Spinal cord (tissue), 10 donors: ENCODE measurements at places on chromosomes 4 and X.

DNA sequence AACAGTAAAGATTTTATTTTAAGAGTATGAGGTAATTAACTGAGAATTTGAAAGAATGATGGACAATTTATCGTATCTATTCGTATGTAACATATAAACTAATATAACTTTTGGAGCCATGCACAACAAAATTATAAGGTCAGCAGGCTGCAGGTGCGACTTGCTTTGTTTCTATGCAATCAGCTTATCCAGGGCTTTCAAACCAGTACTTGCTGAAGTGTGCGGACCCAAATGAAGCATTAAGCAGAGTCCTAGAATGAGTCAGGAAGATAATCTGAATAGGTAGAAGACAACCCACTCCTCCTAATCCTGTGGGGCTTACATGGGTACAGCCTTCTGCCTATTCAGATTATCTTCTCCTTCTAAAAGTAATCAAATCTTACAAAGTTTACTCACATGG, 2.1 kb downstream of the NSD2 start:
- no peak for DNase-seq

GRCh38 chrX:10367406-10367805, 210.6 kb downstream of the CLCN4 start:
- no peak for DNase-seq

DNA sequence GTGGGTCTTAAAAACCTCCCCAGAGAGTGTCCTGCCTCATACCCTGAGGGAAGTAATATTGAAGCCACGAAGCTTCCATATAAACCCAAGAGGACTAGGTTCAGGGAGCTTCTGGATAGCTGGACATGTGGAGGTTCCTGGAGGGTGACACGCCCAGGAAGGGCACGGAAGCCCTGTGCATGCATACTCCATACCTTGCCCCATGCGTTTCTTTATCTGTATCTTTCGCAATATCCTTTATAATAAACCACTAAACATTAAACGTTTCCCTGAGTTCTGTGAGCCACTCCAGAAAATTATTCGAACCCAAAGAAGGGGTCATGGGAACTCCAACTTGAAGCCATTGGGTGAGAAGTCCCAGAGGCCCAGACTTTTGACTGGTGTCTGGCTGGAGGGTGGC, 45.7 kb upstream of the HPF1 start:
- no peak for DNase-seq

- no peak for DNase-seq
Observed at GRCh38 chr4:55530691-55531090, 16.0 kb downstream of the CLOCK start.

GRCh38 chr4:127809173-127809800, 27.2 kb downstream of the HSPA4L start:
- no peak for DNase-seq

DNA sequence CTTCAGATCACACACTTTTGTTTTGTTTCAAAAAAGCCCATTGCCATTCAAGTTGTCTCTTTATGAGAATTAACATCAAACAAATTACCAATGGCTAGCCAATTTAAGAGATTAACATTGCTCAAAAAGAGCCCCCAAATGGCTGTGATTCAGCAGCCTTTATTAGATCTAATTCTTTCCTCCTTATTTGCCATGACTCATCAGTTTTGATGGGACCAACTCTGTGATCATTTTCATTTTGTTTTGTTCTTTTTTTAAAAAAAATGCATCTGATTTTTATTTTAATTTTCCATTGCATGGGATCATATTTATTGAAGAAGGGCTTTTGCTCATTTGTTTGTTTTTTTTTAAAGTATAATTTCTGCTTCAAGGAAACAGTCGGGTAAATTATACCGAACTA, 161.6 kb upstream of the FRMPD4 start:
- DNase-seq, result no peak

DNA sequence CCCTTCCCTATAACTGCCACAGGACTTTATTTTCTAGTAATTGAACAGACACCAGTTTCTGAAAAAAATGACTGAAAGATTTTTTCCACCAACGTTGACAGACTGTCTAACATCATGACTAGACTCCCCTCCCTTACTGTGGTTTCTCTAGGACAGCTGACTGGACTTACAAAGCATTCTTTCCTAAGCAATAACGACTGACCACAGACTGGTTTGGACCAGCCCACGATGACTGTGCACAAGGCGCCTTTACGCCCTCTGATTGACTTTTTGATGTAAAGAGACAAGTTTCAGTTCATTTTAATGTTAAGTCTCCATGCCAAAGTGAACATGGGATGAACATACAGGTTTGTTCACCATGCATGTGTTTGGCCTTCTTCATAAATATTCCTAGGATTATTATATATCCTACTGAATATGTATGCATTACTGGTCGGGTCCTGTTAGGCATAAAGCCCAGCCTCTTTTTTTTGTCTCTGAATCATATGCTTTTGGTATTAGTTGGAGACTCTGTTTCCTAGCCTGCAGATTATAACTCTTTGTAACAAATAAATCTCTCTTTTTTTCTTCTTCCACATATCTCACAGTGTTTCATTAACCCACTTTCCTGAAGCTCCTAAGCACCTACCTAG, 50.5 kb upstream of the UGT2B4 start:
- no peak for DNase-seq

DNA sequence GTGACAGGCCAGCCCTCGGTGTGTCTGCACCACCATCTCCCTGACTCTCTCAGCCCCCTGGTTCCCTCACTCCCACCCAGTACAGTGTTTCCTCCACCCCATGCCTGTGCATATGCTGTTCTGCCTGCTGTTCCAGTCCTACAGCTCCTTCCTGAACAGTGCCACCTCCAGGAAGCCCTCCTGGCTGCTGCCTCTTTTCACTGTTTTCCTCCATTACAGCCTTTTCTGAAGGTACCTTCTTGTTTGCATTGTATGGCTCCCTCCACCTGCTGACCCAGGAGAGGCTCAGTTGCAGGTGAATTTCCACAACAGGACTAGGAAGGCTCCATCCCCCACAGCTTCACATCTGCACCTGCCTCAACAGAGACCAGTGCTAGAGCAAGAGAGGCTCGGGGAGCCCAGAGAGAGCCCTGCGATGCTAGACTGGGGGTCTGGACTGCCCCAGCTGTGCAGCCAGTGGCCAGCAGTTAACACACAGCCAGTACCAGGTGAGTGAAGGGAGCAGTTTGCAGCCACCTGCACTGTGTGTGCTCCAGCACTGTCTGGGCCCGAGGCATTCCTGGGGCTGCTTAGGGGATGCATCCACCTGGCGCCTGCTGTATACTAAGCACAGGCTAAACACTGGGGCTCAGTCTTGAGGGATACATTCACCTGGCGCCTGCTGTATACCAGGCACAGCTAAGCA, 92.0 kb downstream of the ADRA2C start:
- no peak for DNase-seq

- DNase-seq, result no peak
Observed at GRCh38 chrX:55867181-55867651, 149.7 kb downstream of the RRAGB start.

DNA sequence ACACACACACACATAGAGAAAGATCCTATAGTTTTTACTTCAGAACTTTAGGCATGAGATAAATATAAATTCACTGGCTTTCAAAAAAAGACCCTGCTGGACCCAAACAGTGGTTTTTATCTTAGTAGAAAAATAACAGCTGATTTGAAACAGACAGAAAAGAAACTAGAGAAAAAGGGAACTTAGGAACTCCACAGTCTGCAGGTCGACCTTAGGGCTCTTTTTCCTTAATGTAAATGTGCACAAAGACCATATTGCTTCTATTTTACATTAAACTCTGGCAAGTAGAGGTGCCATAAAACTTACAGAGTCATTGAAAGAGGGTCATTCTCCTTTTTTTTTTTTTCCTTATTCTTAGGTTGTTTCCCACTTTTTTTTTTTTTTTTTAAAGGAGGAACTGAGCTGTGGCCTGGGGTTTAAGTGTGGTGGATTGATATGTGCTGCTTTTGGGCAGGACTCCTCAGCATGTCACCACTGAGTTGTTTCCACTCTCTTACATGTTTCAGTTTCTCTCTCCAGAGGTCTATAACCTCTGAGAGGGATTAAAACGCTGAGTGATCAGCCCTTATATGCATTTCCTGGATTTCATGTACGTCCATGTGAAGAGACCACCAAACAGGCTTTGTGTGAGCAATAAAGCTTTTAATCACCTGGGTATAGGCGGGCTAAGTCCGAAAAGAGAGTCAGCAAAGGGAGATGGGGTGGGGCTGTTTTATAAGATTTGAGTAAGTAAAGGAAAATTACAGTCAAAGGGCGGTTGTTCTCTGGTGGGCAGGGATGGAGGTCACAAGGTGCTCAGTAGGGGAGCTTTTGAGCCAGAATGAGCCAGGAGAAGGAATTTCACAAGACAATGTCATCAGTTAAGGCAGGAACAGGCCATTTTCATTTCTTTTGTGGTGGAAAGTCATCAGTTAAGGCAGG, 70.8 kb upstream of the PACRGL start:
- no peak for DNase-seq

- DNase-seq, result no peak
Observed at GRCh38 chrX:153924149-153924861, 1.8 kb downstream of the ARHGAP4 start.

- DNase-seq, result no peak
Observed at GRCh38 chrX:23317799-23318724, 16.6 kb upstream of the PTCHD1 start.

DNA sequence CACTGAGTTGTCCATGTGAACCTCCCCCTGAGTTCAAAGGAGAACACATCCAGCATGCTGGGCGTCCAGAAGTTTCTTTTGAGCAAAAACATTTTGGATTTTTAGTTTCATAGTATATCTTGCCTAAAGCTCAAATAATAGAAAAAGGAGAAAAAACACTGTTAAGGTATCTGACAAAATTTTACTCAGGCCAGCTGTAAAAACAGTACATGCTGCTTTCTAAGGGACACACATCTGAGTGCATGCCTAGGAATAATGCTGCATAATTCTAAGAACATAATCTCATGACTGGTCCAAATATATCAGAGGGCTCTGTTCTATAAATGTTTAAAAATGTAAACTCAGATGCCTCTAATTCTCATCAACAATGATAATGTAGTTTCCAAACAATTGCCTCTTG, 561.3 kb upstream of the INTU start:
- DNase-seq, result peak; percentile 34

DNA sequence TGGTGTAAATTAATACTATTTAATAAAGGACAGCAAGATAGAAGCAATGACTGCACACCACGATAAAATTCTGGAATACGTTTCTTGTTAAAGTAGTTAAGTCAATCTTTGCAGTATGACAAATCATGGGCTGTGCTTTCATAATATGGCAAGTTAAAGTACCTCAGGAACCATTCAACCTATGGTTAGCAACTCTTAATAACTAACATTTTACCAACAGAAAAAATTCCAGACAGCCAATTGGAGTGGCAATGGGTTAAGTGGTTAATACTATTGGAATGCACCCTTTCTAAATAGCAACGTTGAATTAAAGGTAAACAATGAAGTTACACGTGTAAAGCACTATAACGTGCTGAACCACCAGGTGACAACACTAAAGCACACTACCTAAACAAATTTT, 72.4 kb upstream of the ZCCHC13 start:
- DNase-seq, result no peak

DNA sequence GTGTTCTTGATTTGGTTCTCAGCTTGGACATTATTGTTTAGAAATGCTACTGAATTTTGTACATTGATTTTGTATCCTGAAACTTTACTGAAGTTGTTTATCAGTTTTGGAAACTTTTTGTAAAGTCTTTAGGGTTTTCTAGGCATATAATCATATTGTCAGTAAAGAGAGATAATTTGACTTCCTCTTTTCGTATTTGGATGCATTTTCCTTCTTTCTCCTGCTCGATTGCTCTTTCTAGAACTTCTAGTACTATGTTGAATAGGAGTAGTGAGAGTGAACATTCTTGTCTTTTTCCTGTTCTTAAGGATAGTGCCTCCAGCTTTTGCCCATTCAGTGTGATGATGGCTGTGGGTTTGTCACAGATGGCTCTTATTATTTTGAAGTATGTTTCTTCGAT, 24.1 kb downstream of the TMPRSS11A start:
- DNase-seq, result no peak

DNA sequence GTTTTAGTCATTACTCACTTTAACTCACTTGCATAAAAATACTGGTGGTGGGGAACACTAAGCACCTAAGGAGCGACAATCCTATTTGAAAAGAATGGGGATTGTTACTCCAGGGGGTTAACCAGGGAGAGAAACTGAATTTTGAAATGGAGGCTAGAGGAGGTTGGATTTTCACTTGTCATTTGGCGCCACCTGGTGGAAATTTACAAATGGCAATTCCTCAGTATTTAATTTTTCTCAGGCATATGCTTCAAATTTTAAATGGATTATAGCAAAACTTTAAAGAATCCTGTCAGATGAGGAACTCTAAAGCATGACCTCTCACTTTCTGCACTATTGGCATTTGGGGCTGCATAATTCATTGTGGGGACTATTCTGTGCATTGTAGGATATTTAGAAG, 2.7 kb upstream of the GEMIN8 start:
- DNase-seq, result no peak

- no peak for DNase-seq
Observed at GRCh38 chr4:122960611-122961000, 38.2 kb upstream of the NUDT6 start.

DNA sequence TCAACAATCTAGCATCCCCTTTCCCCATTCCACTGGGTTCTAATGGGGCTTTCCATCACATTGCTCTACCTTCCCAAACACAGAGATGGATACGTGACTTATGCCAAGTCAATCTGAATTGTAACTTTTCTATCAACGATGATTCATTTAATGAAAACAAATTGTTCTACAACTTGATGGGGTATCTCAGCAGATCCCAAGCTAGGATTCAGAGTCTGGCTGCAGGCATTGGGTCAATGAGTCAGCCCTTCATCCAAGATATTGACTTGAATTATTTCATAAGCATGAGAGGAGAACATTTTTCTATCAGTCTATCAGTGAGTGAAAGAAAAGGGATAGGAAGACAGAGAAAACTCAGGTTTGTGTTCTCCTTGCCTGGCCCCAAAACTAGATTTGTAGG, 15.0 kb upstream of the HPGDS start:
- no peak for DNase-seq

DNA sequence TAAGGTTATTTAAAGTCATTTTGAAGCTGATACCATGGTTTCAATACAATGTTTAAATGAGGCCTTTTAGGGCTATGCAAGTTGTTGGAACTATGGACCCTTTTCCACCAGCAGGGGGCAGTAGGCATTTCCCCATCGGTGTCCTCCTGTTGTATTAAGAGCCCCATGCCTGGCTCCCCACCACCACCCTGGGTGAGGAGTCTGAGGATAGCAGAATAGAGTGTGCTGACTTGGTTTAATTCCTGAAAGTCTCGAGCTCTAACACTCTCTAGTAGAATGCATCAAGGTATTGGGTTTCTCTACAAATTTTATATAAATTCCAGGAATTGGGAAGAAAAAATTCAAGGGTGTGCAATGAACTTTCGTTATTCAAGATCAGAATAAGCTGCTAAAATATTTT, 234.8 kb upstream of the JADE1 start:
- peak; percentile 43 for DNase-seq

- no peak for DNase-seq
Observed at GRCh38 chr4:38004887-38005286, 44.7 kb downstream of the PTTG2 start.

DNA sequence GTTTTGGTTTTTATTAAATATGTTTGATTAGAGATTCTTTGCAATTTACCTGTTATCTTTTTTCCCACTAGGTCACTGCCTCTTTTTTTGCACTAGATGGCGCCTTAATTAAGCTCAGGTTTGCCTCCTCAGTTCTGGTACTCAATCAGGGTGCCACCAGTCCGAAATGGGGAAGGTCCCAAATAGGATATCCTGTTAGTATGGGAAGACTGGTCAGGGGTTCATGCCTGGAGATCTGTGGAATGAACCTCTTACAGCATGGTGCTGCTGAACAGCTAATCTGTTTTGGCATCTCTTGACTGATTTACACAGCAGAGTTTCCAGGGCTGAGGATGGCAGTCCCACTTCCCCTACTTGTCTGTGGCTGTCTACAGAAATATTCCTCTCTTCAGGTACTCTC, 24.2 kb upstream of the VSIG1 start:
- peak; percentile 1 for DNase-seq
